ENCODE measurements at places on chromosomes 5 and 9.
A peak's percentile ranks its signal among the peaks of the same experiment; 100 is the strongest.

GRCh38 chr5:77103457-77103856 lies 16.4 kb upstream of the ZBED3 start:
- no peak for DNase-seq

DNA sequence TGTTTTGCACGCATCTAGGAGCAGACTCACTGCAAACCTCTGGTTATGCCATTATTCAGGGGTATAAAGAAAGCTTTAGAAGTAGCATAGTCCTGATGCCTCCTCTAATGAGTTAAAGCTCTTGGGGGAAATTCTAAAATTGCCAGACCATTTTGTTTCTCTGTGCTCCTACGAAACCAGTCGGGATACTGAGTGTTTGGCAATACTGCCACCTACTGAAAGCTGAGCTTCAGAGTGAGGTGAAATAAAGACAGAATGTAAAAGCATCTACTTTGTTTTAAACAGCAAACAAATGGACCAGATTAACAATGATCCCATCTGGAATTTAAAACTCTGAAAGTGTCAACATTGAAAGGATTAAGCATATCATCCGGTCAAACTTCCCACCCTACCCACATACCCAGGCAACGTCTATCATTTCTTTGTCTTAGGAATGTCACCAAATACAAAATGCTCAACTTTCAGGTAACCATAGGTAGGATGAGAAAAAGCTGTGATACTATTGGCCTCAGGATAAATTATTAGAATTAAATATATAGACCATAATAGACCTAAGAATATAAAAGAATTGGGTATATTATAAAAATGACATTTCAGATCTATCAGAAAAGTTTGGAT lies 77.8 kb upstream of the SHISAL2B start:
- DNase-seq, result no peak

DNA sequence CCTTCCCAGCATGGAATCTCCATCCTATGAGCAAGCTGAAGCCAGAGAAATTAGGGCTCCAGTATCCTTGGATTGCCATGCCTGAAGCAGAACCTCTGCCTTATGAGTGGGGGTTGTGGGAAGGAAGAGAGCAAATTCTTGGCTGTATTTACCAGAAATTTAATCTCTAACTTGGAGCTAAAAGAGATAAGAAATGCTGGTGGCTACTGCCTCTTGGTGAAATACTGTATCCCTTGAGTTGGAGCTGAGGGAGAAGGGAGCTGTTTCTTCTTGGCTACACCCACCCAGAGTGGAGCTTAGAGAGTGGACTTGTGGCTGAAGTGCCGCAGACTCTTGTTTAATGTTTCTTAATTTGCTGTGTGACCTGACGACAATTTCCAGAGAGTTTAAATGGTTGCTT lies 447.3 kb downstream of the ARHGEF28 start:
- DNase-seq, result no peak

DNA sequence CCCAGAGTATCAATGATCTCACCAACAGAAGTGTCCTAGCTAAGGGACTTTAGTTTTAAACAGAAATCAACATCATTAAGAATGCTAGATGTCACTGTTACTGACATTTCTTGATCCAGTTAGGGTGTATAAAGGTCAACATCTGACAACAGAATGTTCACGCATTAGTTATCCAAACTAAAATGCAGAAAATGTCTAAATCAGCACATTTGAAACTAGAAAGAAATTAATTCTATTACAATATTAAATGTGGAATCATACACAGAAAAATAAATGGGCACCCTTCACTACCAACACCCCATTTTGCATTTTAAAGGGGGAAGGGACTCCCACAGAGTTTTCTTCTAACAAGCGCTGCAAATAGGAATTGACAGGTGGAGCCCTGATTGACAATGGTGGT lies 24.5 kb downstream of the ELAVL2 start:
- no peak for DNase-seq

DNA sequence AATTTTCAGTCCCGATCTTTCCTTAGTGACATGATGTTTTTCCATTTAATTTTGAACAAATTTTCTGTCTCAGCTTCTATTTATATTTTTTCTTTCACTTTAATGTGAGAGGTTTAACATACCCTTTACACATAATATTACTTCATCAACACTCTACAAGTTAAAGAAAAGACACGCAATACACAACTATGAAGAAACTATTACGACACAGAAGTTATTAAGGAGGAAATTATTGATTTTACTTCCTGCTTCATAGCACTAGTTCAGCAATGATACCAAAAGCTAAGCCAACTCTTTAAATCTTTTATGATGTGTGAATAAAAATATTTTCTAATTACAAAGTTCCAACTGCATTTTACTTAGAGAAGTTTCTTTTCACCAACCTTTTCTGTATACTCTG lies 432.3 kb upstream of the DAB2 start:
- DNase-seq, result no peak

GRCh38 chr5:153623751-153624450 lies 133.4 kb downstream of the GRIA1 start:
- DNase-seq, result no peak

- DNase-seq, result no peak
Observed at GRCh38 chr5:154758493-154758892, 3.3 kb downstream of the LARP1 start.

- peak; percentile 47 for DNase-seq
Observed at GRCh38 chr9:114000063-114000454, 78.0 kb downstream of the AMBP start.

- DNase-seq, result no peak
Observed at GRCh38 chr5:98564836-98565235, 208.6 kb upstream of the RGMB start.

- DNase-seq, result no peak
Observed at GRCh38 chr5:150294551-150295071, 5.0 kb upstream of the CAMK2A start.

DNA sequence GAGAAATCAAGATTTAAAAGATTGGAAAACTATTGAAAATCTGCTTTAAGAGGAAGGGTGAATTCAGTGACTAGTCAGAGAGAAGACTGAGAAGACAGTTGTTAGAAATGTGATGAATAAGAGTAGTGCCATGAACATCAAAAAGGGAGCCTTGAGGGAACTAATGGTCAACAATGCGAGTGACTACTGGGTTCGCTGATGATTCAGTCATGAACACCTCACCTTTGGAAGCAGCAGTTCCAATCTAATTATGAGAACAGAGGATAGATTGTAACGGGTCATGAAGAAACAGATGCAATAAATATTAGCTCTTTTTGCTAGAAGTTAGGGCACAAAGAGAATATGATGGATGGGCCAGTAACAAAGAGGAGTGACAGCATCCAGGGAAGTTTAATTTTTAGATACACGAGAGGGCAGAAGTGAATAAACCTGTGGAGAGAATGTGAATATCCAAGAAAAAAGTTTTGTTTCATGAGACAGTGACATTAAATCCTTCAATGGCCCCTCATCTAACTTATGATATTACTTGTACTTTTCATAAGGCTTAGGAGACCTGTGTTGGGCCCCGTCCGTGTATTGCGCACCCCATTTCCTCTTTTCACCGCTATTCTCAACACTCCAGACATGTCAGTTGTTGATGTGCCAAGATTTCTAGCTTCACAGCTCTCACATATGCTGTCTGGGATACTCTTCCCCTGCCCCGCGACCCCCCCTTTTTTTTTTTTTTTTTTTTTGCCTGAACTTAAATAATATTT lies 23.5 kb upstream of the IFNE start:
- DNase-seq, result no peak

DNA sequence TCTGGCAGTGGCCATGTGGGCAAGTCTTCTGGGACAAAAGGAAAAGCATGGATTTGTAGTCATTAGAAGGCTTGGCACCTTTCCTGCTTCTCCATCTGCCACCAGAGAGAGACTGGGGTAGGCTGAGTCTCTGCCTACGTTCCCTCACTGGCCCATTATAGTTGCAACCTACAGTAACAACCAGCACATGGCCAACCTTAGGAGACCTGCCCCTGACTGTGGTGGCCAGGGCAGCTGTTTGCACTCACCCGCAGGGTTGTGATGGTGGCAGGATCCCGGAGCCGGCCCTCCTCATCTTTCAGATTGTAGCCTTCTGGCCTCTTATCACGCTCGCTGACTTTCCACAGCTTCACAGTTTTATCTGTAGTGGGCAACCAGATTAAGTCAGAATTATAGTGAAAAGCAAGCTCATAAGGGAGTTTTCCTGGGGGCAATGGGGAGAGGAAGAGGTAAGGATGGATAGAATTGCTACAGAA lies 174.9 kb upstream of the GPR151 start:
- no peak for DNase-seq

DNA sequence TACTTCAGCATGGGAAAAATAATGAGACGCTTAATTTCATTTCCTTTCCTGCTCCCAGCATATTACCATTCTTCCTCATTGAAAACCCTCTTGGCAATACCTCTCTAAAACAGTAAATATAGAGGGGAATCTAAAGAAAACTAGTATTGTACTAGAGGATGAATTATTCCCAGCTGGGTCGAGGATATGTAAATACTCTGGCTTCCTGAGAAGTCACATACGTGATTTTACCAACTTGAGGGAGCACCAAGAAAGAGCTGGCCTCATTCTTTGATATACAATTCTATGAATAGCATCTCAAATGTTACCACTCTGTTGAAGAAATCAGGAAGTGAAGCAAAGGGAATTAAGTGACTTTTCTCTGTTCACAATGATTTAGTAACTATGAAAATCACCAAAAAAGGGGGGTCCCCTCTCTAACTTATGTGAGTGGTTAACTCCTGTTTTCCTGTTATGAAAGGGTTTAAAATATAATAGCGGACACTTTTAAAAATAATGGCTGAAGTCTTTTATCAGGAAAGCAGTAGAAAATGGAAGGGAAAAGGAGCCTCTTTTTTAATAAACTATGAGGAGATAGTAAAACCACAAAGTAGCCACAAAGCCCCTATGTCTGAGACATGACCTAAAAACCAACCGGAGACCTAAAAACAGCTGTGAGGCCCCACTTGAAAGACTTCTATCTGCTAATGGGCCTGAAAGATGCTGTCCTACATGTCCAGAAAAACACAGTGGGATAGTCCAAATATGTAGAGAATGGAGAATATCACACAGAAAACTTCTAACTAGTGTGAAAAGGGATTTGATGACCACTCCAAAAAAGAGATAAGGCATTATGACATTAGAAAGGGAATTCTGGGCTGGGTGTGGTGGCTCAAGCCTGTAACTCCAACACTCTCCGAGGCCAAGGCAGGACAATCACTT lies 42.6 kb downstream of the LPAR1 start:
- DNase-seq, result no peak

GRCh38 chr5:83256091-83256780 lies 178.9 kb downstream of the XRCC4 start:
- no peak for DNase-seq

GRCh38 chr5:33381243-33381642 lies 59.5 kb upstream of the TARS1 start:
- no peak for DNase-seq

GRCh38 chr5:149895416-149896345 lies 48.9 kb downstream of the PDE6A start:
- no peak for DNase-seq

DNA sequence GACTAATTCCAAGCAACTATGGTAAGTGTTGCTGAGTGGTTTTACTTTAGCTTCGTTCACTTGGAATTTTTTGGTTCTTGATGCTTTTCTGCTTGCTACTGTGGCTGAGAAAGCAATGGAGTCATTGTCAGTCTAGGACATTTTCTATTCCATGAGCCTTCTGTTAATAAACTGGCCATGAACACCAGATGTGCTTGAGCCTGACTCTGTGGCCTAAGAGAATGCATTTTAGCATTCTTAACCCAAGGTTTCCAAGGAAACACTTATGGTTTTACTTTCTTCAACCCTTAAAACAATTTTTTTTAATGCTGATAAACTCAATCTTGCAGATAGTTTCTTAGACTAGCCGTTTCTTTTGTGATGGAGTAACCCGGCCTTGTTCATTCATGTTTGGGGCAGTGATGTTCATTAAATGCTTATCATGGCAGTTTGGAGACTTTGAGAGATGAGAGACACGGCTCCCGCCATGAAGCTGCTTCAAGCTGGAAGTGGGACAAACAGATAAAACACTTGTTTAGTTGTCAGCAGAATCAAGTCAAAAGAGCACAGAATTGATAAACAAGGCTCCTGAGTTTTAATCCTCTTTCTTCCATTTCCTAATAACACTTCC lies 42.4 kb downstream of the OSTF1 start:
- DNase-seq, result no peak

- no peak for DNase-seq
Observed at GRCh38 chr5:80502800-80503199, 14.9 kb downstream of the FAM151B start.

DNA sequence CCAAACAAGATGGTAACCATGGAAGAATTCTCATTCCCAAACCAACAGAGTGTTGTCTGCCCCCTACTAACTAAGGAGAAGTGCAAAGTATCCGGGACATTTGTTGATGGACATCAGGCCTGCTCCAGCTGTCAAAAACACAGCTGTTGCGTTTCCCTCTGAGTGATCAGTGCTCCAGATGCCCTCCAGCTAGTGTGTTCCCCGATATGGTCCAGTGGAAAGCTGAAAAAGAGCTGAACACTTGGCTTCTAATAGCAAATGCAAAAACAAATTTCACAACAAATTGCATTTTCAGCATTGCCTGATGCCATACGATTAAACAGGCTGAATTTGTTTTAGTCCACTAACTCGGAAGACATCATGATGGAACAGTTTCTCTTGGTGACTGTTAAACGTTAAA lies 1398.7 kb downstream of the PTPRD start:
- no peak for DNase-seq

GRCh38 chr9:89743216-89743572 lies 138.4 kb downstream of the GADD45G start:
- DNase-seq, result no peak

- no peak for DNase-seq
Observed at GRCh38 chr9:137396227-137396626, 26.7 kb downstream of the EXD3 start.

GRCh38 chr9:15965246-15965745 lies 412.5 kb downstream of the CCDC171 start:
- no peak for DNase-seq

DNA sequence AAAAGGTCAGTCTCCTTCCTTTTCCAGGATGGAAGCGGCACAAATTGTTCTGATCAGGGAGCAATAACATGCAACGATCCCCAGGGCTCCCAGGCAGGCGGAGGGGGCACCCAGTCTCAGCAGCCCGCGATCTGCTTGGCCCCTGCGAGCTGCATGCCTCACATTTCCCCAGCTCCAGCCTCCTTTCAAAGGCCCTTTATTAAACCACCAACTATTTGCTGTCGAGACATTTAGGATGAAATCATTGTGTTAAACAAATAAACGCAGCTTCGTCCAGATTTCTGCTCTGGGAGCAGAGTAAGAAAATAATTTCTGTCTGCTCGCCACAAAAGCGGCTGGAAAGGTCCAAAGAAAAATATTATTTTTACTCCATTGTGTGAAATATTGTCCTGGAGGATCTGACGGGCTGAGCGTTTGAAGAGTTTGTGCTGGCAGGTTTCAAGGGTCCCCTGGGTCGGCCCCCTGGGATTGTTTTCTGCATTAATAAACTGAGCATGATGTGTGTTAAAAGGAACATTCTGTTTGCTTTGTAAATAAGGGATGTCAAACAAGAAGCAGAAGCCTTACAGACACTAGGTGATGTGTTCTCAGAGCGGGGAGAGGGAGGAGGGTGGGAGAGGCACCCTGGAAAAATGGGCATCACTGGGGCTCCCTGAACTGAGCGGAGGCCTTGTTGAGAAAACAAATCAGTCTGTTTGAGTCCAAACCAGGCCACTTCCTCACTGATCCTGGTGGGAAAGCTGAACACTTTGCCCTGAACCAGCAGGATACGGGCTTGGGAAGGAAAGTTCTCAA lies 110.1 kb downstream of the FOXD1 start:
- no peak for DNase-seq
